ENCODE measurements at places on chromosomes 6 and 20. TPM values are rescaled to one million over a fixed set of nuclear protein-coding genes. Genes with fewer than 3 reads are reported as not detected.

CST5 gene
- total RNA-seq, result not detected

RAET1L gene
- total RNA-seq, result not detected

VEGFA gene
- 281 TPM for total RNA-seq

MDC1 gene
- total RNA-seq, result 67.0 TPM

ZC2HC1B gene
- total RNA-seq, result not detected

MACROD2 gene
- 2.0 TPM for total RNA-seq

KIF25 gene
- 1.3 TPM for total RNA-seq

OR2J3 gene
- not detected for total RNA-seq

PMEPA1 gene
- 37.4 TPM for total RNA-seq

COX4I2 gene
- 2.0 TPM for total RNA-seq

GJA10 gene
- total RNA-seq, result 0.42 TPM

NELFE gene
- 89.0 TPM for total RNA-seq

All from endodermal cell (in vitro differentiated cells).